ENCODE measurements at places on chromosomes 13 and 19.

- peak; percentile 73 for DNase-seq
These were observed 6.5 kb upstream of the LIPE start for GRCh38 chr19:42433503-42434260.

- no peak for DNase-seq
These were observed 12.1 kb downstream of the AKAP8 start for GRCh38 chr19:15367439-15367838.

DNA sequence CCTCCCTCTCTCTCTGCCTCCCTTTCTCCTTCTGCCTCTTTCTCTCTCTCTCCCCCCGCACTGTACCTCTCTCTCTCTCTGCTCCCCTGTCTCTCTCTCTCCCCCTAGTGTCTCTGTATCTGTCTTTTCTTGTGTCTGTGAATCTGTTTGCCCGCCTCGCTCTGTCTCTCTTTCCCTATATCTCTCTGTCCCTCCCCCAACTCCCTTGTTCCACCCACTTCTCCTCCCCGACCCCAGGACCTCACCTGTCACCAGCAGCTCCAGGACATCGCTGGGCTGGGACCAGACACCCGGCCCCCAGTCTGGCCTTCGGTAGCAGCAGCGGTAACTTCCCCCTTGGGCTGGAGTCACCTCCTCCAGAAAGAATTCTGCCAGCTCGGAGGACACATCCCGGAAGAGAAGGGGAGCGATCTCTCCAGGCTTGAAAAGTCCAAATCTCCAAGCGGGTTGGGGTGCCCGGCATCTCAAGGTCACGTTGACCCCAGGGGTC lies 3.9 kb downstream of the OSCAR start:
- no peak for DNase-seq

- DNase-seq = no peak
These were observed at the start of gene FCER2 for GRCh38 chr19:7701654-7702457. TSS of gene FCER2 (minus strand) at chr19:7702131. CDS start at chr19:7699760, 2,371 bp downstream.

- no peak for DNase-seq
These were observed 325.9 kb downstream of the KLF12 start for GRCh38 chr13:73808318-73808717.

DNA sequence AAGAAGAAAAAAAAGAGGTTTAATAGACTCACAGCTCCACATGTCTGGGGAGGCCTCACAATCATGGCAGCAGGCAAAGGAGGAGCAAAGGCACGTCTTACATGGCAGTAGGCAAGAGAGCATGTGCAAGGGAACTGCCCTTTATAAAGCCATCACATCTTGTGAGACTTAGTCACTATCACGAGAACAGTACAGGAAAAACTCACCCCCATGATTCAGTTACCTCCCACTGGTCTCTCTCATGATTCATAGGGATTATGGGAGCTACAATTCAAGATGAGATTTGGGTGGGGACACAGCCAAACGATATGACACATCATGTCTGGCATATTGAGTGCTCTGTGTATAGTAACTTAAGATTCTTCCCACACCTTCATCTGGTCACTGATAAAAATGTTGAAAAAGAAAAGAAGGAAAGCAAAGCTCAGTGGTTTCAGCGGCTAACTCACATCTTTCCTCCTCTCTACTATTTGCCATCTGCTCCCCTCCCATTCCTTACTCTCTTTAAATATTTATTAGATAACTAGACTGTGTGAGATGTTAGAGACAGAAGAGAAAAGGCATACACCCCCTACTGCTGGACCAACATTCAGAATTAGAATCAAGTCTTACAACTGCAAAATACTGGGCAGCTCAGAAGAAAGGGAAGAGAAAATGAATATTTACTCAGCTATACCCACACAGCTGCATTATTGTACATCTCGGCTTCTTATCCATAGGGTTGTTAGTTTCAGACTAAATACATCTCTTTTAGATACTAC lies 60.1 kb upstream of the AKAP11 start:
- no peak for DNase-seq

Measured in retina (tissue), 1 donor.